ENCODE measurements at places on chromosomes 3 and 15. TPM values are rescaled to one million over a fixed set of nuclear protein-coding genes. Genes with fewer than 3 reads are reported as not detected.

- no peak for DNase-seq
These were observed 30.9 kb downstream of the MGLL start for GRCh38 chr3:127791221-127791913.

GRCh38 chr3:24853685-24854490, 359.2 kb upstream of the THRB start:
- no peak for DNase-seq

UBE3A gene
- 152 TPM for total RNA-seq

CLDN18 gene
- not detected for total RNA-seq

- DNase-seq: no peak
These were observed 217.8 kb upstream of the EOMES start for GRCh38 chr3:27939940-27940339.

GRCh38 chr3:171351676-171352075, 108.5 kb downstream of the TNIK start:
- no peak for DNase-seq

DNA sequence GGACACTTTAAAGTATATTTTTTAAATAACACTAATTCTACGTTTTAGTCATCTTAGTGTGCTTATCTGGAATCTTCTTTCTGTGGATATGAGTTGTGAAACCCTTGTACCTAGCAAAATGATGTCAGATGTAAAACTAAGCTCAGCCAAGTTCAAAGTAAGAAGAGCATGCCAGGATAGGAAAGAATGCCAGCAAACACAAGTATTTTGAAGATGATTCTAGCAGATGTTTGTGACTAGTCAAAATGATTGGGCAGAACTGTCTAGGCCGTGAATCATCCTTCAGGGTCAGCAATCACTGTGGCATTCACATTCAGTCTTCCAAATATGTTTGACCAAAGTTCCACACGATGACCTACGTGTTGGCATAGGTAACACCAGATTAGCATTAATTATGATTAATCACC, 5.4 kb upstream of the PLOD2 start:
- DNase-seq: no peak

- DNase-seq: no peak
These were observed 251.7 kb downstream of the GRM7 start for GRCh38 chr3:7112523-7113056.

- DNase-seq: no peak
These were observed 36.3 kb upstream of the PPM1L start for GRCh38 chr3:160719710-160720109.

GRCh38 chr3:123632161-123632655, 47.4 kb upstream of the HACD2 start:
- no peak for DNase-seq

ISL2 gene
- 78.7 TPM for total RNA-seq

CEMIP gene
- 0.25 TPM for total RNA-seq

DNA sequence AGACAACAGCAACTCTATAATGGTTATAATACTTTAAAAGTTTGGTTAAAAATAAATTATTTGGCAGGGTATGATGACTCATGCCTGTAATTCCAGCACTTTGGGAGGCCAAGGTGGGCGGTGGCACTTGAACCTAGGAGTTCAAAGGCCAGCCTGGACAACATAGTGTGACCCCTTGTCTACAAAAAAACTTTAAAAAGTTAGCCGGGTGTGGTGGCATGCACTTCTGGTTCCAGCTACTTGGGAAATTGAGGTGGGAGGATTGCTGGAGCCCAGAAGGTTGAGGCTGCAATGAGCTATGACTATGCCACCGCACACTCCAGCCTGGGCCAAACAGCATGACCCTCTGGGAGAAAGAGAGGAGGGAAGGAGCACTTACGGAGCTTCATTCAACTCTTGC, 7.7 kb upstream of the TRPC1 start:
- no peak for DNase-seq

DNA sequence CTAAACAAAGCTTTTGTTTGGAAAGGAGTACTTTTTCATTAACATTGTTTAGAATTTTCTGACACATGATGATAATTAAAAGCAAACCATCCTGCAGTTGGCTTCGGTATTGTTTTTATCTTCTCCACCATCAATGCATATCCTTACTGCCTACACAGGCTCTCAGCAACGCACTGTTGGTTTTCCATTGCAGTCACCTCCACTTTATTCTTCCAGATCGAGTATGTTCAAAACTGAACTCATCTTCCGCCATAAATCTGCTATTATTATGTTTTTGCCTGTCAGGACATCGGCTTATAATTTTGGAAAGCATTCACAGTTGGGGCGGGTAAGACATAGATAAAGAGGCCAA, 589 bp upstream of the SENP5 start:
- no peak for DNase-seq

DNA sequence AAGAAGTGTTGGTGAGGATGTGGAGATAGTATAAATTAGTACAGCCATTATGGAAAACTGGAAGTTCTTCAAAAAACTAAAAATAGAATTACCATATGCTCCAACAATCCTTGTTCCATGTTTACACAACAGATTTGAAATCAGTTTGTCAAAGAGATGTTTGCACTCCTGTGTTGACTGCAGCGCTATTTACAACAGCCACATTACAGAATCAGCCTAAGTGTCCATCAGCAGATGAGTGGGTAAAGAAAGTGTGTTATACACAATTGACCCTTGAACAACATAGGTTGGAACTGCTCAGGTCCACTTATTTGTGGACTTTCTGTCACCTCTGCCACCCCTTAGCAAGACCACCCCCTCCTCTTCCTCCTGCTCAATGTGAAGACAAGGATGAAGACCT, 34.7 kb downstream of the LMLN start:
- no peak for DNase-seq

DNA sequence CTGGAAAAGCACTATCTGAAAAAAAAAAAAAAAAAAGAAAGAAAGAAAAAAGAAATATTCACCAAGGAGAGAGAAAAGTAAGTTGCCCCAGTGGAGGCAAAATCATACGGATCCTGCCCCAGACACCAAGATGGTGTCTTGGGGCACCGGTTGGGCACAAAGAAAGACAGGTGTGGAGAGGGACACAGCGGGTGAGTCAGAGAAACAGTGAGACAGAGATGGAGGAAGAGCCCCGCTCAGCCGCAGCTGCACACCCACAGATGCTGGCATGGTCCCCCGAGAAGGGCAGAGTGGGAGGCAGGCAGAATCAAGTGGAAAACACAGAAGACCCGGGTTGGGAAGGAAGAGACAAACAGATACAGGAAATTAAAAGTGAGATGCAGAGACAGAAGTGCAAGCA, 129.7 kb upstream of the SMAD3 start:
- DNase-seq: no peak

DNA sequence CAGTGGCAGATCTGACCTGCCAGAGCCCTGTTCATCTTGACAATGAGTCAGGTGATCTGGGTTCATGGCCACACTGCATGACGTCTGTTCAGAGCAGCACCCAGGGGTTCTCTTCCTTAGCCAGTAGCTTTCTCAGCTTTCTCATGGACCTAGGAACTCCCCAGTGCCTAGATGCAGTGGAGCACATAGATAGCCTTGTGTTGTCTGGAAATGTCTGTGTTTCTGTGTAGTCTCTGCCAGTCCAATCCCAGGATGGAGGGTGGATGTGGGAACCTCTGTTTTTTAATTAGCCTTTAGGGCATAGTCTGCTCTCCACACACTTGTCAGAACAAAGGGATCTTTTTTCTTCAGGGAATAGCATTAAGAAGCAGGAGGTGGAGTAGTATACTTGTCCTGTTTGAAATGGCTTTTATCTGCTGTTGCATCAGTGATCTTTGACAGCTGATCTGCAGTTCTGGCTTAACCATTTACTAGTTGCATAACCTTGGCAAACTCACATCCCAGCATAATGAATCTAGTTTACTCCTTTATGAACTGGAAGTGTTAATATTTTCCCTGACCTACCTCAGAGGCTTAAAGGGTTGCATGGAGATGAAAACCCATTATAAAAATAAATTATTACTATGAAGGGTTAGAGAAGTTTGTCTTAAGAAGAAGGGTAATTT, 16.1 kb upstream of the CACNA1D start:
- DNase-seq: no peak

GRCh38 chr15:34753236-34753894, 1.4 kb downstream of the GJD2 start:
- DNase-seq: no peak

- no peak for DNase-seq
These were observed 73.0 kb downstream of the EEFSEC start for GRCh38 chr3:128226186-128226725.

GRCh38 chr15:54250326-54250725, 272.1 kb downstream of the UNC13C start:
- no peak for DNase-seq

- no peak for DNase-seq
These were observed 164.5 kb downstream of the PTPRG start for GRCh38 chr3:61725851-61726333.

- no peak for DNase-seq
These were observed 68.6 kb upstream of the ITGA11 start for GRCh38 chr15:68500363-68501258.

DNA sequence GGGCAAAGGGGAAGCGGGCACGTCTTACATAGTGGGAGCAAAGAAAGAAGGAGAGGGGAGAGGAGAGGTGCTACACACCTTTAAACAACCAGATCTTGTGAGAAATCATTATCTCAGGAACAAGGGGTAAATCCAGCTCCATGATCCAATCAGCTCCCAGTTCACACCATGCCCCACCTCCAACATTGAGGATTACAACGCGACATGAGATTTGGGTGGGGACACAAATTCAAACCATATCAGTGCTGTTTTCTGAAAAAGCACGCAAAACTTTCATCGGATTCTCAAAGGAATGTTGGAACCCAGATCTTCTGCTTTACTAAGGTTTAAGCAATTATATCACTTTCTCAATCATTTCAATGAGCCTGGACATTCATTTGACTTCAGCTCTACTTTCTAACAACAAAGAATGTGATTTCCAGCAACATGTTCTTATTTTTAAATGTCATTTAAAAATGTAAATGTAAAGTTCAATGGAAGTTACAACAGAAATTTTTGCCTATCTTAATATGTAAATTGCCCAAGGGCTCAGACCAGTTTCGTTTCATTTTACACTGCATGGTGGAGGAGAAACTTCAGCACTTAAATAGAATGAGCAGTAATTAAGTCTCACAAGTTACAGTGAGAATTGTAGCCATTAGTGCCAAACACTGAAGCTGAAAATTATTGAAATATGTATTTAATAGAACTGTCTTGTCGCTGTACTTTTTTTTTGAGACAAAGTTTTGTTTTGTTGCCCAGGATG, 8.4 kb upstream of the CCDC54 start:
- no peak for DNase-seq

DNA sequence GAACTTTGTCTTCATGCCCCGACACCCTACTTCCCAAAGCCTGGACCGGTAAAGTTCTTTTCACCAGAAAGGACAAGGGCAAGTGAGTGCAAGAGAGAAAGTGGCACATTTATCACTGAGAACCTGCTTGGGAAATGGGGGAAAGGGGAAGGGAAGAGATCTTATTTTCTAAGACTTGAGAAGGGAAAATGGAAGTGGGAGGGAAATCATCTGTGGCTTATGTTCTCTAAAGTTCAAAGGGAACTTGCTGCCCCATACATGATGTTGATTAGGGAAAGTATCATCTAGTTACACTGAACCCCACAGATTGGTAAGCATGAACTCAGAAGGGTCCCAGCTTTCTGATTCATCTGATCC, 199.5 kb upstream of the LPP start:
- no peak for DNase-seq

DNA sequence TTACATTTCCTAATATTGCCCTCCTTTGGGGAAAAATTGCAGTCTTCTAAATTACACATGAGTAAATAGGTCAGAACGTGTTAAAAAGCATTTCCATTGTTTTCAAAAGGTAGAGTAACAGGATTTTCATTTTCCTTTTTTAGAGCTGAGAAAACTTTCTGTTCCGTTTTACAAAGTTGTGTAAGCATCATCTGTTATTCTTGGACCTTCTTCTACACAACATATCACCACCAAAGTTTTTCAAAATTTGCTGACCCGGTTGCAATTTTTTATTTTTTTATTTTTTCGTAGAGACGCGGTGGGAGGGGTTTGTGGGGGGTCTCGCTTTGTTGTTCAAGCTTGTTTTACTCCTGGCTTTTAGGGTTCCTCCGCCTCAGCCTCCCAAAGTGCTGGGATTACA, 1.1 kb downstream of the CCDC39 start:
- DNase-seq: no peak

- DNase-seq: no peak
These were observed 31.5 kb upstream of the ZNF502 start for GRCh38 chr3:44680921-44681455.

GPR62 gene
- 0.44 TPM for total RNA-seq

DNA sequence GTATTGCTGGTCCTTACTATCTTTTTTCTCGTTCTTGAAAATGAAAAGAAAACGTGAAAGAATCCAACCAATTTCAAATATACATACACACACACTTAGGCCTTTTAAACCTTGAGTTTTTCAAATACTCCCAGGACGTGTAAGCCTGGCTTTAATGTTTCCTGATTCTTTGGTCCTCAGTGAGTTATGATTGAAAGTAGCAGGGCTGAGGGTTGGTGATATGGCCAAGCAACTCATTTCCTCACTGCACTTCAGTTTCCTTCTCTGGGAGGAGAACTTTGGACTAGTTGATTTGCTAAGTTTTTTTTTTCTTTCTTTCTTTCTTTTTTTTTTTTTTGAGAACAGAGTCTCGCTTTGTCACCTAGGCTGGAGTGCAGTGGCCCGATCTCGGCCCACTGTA, 34.6 kb downstream of the CHD2 start:
- DNase-seq: no peak

DNA sequence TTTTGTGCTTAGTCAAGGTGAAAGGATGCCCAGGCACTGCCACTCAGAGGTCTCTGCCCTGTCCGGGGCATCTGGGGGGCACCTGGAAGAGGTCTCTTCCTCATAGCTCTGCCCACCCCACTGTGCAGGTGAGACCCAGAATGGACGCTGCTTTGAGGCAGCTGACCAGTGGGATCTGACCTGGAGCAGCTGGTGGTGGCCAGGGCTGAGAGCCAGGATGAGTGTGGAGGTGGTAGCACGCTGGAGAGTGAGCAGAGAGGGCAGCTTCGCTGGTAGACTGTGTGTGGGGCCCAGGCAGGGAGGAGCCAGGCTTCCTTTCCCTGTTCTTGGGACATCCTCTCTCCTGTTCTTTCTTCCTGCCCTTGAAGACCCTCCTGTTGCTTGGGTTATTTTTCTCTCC, 32.2 kb upstream of the PLA2G4E start:
- DNase-seq: no peak

KIF15 gene
- 5.8 TPM for total RNA-seq

DNA sequence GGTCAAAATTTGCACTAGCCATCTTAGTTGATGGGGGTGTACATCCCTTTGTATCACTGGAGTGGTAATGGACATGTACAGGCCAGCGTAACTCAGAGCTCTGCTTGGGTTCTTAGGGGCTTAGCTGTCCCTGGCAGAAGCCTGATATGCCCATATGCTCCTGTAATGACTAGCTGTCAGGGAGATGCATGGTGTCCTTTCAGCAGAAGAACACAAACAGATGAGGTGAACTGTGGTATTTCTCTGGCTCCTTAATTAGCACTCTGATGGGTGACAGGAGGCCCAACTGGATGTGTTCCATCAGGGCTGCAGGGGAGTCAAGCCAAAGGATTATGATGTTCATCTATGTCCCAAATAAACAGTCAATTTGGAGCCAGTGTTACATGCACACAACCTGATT, 774.5 kb downstream of the AGBL1 start:
- DNase-seq: no peak

- no peak for DNase-seq
These were observed 246.9 kb downstream of the VGLL3 start for GRCh38 chr3:86744051-86744450.
